Activated T-cell treated with anti-CD3 and anti-CD28 coated beads, Interleukin-2, amount 50 U/mL, for 72 hours (primary cell): ENCODE measurements at places on chromosomes 3 and 15.
A peak's percentile ranks its signal among the peaks of the same experiment; 100 is the strongest.

- DNase-seq = no peak
Measured at GRCh38 chr15:25175789-25176615, 221.2 kb downstream of the SNRPN start.

DNA sequence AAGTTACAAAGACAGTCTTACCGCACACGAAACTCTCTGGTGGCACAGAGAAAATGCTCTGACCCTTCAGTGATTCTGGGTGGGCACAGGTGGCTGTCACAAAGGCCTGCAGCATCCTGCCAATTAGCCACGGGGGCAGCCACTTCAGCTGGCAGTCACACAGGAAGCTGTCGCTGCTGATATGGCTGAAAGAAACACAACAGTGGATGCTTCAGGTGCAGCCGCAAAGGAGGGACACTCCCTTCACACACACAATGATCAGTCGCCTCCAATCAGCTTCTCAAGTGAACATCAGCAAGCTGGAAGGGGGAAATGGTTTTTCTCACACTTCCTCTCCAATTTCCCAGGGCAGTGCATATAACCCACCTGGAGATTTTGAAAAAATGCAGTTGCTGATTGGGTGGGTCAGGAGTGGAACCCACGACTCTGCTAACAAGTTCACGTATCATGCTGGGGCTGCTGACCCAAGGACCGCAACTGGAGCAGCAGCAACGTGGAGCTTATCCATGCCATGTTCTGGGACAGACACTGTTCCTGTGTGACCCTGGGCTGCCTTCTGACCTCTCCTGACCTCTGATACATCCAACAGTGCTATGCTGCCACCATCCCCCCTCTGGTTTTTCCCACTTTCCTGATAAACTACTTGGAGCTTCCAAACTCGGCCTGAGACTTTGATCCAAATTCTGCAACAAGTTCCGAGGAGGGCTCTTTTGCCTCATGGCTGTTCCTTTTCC, 106.6 kb downstream of the LRIG1 start:
- peak; percentile 39 for DNase-seq

DNA sequence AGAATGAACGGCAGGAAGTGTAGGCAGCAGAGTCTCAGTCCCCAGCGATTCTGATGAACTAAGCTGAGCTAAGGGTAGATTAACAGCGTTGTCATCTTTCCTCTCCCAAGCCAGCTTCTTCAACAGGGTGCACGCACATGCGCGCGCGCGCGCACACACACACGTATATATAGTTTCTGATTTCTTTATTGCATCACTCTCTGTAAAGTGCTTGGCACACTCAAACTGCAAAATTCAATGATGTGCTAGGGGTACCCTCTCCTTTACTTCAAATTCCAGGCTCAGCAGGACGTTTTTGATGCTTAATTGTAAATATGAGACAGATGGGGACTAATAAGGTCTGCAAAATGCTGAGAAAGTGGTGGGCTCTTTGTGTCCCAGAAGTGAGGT, 26.1 kb upstream of the VPS8 start:
- DNase-seq = no peak

DNA sequence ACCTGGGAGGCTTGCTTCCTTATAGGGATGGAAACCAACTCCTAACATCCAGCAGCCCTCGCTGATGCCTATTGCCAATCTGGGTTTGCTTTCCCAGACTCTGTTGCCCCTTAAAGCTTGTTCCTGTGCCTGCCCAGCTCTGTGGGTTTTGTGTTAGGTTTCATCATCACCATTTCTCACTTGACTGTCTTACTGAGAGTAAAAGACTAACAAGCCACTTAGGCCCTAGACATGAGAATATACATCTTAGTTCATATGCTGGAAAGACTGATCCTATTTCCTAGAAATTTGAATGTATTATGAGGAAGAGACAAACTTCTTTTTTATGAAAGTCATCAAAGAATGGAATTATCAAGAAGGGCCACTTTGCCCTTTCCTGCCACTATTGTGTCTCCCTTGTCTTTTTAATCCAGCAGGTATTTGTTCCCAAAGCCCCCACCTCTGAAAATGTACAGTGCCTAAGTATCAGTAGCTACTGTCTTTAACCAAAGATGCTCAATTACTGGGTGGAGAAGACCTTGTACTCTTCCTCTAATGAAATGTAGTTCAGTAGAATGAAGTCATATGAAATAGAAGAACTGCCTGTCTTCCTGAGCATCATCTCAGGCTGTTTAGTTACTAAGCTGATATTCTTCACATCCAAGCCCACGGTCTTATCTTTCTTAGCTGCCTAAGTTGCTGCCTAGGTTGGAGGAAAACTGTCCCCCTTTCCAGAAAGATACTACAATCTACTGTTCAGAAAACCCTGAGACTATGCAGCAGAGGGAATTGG, 59.8 kb upstream of the ZPLD1 start:
- DNase-seq = no peak

- DNase-seq = no peak
Measured at GRCh38 chr3:67018789-67019526, 20.9 kb downstream of the KBTBD8 start.

DNA sequence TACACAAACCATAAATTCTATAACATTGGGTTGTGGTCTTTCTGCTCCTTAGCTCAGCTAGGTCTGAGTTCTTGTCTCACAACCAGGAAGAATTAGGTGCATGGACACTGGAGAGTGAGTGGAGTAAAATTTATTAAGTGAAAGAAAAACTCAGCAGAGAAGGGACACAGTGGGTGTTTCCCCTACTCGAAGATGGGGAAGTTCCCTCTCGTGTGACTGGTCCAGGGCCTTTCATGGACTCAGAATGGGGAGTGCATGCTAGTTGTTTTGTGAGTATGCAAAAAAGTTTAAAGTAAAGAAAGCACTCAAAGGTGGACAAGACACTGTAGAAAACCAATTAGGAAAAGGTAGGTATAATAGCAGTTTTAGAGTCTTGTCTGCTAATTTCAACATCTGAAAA, 215.5 kb upstream of the RORA start:
- DNase-seq = no peak

DNA sequence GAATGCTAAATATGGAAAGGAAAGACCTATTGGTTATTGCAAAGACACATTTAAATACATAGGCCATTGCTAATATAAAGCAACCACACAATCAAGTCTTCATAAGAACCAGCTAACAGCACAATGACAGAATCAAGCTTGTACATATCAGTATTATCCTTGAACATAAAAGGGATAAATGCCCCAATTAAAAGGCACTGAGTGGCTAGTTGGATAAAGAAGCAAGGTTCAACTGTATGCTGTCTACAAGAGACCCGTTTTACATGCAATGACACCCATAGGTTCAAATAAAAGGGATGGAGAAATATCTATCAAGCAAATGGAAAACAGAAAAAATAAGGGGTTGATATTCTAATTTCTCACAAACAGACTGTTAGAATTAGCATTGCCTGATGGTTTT, 706.1 kb downstream of the EPHA3 start:
- DNase-seq = no peak

- DNase-seq = no peak
Measured at GRCh38 chr15:28260722-28261121, 61.3 kb downstream of the HERC2 start.

DNA sequence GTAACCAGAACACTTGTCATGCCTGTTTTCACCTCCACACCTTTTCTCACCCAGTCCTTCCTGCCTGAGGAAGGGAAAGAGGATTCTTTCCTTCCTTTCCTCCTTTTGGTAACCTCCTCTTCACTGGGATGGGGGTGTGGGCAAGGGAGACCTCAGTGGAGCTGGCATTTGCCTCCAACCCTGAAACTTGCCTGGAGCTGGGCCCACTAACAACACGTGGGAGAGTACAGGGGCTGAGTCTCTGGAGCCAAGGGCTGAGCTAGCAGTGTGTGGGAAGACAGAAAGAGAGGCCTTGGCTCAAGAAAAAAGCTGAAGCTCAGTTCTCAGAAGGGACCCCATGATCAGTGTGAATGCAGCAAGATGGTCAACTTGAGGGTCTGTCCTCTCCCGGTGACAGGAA, 86.6 kb upstream of the SLC6A11 start:
- no peak for DNase-seq

- DNase-seq = no peak
Measured at GRCh38 chr3:183650554-183650953, 15.1 kb downstream of the KLHL24 start.

- no peak for DNase-seq
Measured at GRCh38 chr3:195821403-195822130, 9.8 kb upstream of the MUC4 start.

DNA sequence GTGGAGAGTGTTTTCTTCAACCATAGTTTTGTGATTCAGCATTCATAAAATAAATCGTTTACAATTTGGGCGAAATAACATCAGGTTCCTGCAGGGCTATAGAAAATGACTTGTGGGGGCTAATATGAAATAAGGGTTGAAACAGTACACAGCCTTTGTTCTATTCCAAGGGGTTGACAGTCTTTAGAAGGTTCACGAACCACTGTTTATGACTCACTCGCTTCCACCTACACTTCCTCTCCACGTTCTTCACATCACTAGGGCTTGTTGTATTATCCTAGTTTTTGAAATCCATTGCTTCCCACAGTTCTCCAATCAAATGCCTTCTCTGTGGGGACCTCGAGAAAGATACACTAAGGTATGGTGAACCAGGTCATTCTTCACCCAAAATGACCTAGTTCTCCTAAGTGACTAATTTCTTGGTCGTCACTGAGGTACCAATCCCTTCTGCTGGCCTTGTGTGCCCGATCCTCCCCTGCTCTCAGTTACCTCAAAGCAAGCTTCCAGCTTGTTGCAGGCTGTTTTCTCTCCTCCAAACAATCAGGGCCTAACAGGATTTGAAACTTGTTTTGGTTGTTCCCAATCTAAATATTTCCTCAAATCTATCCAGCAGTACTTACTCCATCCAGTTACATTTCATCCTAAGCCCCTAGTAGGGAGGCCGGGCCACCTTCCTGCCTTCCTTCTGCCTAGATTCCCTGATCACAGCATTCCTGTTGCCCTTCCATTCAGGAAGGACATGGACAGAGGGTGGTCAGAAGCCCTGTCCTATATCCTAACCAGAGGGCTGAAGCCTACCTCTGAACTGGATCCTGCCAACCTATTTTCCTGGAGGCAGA, 23.1 kb upstream of the TBL1XR1 start:
- no peak for DNase-seq

DNA sequence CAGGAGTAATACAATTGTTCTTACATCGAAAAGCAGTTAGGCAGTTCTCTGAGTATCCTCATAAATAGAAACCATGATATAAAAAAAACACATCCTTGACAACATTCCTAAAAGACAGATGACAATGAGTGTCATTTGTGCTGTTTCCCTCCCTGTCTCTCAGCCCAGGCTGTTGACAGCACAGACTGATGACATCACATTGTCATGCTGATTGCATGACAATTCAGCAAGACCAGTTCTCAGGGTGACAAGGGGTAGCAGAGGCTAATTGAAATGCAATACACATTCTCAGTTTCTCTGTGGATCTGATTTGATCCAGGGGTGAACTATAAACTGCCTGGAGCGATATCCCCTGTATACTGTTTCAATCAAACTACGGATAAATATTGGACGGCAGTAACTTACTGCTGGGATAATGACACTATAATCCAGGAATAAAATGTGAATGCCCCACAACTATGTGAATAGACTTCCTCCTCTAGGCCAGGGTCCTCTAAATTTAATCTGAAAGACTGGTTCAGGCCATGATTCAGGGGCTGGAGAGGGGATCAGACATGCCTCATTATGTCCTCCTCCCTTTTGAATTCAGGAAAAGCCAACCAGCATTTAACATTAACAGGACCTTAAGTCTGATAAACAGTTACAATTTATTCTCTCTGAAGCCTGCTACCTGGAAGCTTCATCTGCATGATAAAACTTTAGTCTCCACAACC, 16.7 kb upstream of the EIF1B start:
- DNase-seq = no peak

DNA sequence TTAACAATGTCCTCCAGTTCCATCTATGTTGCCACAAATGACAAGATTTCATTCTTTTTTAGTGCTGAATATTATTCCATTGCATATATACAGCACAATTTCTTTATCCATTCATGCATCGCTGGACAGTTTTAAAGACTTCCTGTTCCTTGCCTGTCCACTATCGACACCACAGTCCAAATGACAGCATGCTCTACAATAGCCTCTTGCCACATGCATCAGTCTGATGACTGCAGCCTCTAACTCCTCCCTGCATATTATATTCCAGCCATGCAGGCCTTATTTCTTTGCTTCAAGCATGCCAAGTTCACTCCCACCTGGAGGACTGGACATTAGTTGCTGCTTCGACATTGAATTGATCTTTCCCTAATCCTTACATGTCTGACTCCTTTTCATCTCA, 306.2 kb downstream of the FOXP1 start:
- DNase-seq = no peak

DNA sequence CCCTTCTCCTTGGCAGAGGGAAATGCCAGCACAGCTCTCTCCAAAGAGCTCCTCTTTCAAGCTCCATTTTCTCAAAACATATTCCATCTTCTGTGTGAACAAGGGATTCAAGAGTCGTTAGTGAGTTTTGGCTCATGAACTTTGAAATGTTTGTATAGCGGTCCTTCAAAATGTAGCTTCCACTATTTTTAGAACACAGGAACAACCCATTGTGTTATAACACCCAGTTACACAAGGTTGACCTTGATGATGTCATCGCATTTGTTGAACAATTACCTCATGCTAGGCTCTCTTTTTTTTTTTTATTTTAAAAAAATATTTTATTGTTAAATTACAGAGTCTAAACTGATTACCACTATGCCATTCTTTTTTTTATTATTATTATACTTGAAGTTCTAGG, 251.7 kb downstream of the THSD4 start:
- DNase-seq = no peak

DNA sequence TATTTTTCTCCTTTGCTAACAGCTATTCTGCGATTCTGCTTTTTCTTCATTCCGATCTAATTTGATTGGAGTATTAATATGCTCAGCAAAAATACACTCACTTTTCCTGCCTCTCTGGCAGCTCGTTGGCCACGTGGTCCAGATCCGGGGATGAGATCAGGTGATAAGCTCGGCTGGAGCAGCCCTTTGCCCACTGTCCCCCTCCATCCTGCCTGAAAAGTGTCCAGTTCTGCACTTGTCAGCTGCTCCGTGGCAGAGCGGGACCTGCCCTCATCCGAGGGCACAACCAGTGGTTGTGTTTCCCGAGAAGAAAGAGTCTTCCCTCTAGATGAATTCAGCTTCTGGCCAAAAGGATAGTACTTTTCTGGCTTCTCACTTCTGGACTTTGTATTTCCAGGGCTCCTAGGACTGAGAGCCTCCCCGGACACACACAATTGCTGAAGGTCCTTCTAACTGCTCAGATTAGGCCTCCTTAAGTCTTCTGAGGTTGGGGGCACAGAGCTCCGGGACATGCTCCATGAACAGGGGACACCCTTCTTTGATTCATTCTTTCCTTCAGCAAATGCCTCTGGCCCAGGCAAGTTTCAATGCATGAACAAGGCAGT, 103.9 kb upstream of the ALDH1A3 start:
- DNase-seq = no peak

GRCh38 chr3:159091936-159092335, 290.1 kb downstream of the MFSD1 start:
- DNase-seq = no peak

GRCh38 chr3:57025237-57025636, 35.2 kb upstream of the SPATA12 start:
- DNase-seq = no peak

DNA sequence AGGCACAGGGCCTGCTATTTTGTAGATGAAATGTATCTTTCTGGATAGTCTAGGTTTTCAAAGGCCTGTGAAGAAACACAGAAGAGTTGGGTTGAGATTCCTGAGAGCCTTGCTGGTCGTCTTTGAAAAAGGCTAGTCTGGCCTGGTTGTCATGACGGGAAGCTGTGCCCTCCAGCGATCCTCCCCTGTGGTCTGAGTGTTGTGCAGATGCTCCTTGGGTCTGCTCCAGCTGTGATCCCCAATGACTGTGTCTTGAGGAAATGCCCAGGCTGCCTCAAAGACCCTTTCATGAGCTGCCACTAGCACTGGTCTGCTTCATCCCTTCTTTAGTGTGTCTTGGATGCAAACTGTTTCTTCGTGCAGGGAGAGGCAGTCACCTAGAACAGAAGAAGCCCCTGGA, 111.0 kb upstream of the SYNPR start:
- DNase-seq = no peak
